ENCODE measurements at places on chromosomes 3 and 15.

GRCh38 chr3:127784865-127785710 is 37.2 kb downstream of the MGLL start:
- no peak for DNase-seq

GRCh38 chr15:65211482-65211982 is 259 bp upstream of the CILP start:
- no peak for DNase-seq

- DNase-seq: no peak
Measured at GRCh38 chr3:66370179-66370578, 130.6 kb downstream of the LRIG1 start.

GRCh38 chr15:48175126-48175525 is 3.0 kb downstream of the MYEF2 start:
- no peak for DNase-seq

- no peak for DNase-seq
Measured at GRCh38 chr3:167851171-167851570, 115.7 kb downstream of the SERPINI1 start.

- DNase-seq: no peak
Measured at GRCh38 chr3:11134794-11135193, 19.5 kb upstream of the HRH1 start.

DNA sequence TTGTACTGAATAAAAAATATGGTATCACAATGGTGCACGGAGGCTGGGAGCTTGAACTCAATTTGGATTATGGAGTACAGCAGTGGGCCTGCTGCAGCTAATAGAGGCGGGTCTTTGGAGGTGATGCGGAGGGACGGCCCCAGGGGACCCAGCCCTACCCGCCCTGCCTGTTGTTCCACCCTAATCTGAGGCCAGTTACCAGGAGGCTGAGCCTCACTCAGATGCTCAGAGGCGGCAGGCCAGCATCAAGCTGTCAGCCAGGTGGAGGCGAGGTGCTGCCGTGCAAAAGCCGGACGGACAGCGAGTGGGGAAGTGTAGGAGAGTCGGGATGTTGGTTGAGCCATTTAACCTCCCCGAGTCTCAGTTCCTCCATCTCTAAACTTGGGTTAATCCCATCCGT is 218.5 kb upstream of the RGMA start:
- DNase-seq: no peak

DNA sequence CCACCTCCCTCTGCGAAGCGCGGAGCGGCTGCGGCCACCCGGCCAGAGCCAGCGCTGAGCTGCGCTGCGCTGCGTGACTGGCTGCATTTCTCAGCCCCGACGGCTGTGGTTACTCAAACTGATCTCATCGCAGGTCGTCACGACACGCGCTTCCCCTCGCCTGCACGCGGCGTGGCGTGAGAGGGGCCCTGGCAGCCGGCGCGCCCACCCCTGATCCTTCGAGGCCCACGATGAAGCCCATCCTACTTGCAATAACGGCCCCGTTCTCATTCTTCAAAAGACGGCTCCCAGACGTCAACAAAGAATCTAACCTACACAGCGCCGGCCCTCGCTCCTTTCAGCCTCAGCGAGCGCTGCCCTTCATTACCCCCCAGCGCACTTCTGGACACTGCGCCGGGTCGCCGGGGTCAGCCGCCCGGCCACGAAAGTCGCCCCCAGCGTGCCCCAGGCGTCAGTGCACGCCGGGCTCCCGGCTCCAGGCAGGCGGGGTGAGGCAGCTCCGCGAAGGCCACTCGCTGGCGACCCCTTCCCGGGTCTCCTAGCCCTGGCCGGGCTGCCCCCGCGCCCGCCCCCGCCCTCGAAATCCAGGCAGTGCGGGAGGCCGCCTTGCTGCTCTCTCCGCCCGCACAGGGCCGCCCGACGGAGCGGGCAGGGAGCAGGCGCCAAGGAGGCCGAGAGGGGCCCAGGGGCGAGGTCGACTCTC is 9.9 kb upstream of the LEKR1 start:
- DNase-seq: peak; percentile 39

DNA sequence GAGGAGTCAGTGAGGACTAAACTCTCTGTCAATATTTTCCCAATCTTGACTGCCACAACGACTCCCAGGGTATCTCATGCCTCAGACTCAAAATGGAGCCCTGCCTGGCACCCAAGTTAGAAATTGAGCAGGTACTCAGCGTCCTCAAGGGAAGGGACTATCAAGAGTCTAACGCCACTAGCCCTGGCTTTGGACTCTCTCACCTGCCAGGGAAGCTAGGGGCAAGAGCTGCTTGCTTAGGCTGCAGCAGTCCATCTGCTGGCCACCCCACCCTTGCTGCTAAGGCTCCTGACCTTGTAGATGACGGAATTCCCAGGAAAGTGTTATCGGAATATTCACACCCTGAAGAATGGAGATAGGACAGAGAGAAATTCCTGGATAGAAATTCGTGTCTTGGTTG is 33.0 kb downstream of the ZIC4 start:
- DNase-seq: no peak

- DNase-seq: no peak
Measured at GRCh38 chr3:149495581-149496125, 21.2 kb downstream of the TM4SF4 start.

DNA sequence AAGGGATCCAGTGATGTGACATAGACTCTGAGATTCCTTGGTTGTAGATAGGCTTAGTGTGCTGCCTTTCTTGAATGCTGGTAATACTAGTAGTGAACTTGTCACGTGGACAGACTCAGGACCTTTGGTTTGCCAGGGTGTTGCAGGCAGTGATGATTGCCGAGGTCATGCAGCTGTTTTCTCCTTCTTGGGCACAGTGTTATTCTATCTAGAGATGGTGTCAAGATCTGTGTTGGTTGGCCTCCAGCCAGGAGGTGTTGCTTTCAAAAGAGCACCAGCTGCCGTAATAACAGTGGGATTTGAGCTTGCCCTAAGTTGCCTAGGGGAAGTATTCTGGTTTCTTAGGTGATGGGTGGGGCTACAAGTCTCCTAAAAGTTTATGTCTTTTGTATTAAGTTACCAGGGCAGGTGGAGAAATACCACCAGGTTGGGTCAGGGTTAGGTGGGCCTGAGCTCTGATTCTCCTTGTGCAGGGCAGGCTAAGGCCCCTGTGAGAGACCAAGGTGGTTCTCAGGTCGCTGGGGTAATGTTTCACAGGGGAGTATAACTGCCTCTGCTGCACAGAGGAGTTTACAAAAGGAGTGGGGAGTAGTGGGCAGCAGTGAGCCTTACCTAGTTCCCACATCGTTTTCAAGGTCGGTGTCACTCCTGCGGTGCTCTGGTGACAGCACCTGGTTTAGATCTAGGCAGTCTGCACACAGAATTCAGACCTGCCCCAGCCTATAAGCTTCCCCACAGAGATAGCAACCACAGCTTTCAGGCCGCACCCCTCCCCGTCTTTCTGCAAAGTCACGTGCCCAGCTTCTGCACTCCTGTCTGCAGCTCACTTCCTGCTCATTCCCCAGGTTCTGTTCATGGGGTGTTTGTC is 350.3 kb downstream of the DOCK3 start:
- peak; percentile 65 for DNase-seq

GRCh38 chr3:72855001-72855400 is 6.8 kb upstream of the SHQ1 start:
- DNase-seq: no peak

GRCh38 chr15:37425541-37425940 is 325.2 kb upstream of the MEIS2 start:
- DNase-seq: no peak

- DNase-seq: peak; percentile 25
Measured at GRCh38 chr3:124887177-124887931, at the start of gene ITGB5. Gene ITGB5, minus strand, starts transcription at chr3:124887365. Its CDS starts 365 bp downstream, at chr3:124887000.

GRCh38 chr15:97014001-97014400 is 683.5 kb downstream of the NR2F2 start:
- no peak for DNase-seq

DNA sequence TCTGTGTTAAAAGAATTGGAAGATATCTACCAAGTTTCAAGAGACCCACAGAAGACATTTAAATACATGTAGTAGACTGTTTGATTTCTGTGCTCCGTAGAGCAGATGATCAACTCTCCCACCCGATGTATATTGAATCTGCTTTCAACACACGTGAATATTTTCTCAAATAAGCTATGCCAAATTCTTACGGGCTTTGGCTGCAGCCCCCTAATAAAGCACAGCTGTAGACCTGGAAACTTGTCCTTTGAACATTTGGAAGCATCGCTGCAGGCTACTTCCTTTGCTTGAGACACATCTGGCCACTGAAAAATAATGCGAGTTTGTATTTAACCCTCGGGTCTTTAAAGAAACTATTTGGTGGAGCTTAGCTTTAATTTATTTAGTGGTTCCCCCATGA is 98.3 kb upstream of the SELENOK start:
- no peak for DNase-seq

DNA sequence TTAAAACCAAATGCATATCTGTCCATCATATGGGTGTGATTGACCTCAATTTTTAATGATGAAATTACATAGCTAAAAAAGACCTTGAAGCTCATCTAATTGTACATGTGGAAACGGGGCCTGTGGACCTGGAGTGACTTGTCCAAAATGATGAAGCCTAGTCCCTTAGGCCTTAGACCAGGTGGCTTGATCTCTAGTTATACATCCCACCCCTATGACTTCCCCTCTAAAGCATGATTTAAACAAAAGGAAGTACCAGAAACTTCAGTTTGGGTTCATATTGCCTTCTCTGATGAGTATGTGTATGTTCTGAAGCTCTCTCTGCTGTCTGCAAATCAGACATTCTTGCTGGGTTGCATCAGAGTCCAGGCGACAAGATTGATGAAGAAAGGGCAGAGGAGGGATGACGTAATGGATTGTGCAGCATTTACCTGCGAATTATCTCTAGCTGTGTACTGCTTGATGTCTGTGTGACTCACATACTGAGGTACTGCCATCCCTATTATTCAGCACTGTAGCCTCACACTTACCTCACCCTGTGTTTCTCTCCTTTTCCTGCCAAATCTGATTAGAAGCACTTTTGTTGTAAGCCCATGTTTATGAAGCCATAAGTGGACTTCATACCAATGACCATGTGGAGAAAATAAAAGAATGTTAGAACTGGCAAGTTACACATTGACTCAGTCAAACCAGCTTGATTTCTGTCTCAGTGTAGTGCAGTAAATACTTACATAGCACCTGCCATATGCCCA is 111.5 kb downstream of the FILIP1L start:
- DNase-seq: no peak

DNA sequence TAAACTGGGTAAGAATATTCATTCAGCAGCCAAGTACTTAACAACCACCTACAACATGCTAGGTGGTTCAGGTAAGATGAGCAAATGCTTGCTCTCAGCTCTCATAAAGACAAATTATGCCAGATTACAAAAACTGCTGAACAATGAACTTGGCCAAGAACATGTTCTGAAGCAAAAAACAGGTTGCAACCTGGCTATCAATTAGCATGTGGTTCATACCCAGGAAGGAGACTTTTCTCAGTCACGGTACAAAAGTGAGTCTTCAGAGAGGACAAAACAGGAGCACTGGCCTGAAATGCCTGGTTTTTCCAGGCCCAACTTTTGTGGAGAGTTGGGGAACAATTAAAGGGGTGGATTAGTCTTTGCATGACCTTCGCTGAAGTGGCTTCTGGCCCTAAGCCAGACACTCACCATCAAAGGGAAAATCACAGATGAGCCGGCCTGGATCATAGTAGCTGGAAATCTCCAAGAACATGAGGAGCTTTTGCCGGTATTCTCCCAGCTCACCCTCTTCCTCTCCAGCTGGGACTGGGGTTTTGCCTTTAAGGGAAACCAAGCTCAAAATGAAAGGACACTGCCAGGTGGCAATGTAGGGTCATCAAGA is 7.6 kb upstream of the PLA2G4F start:
- no peak for DNase-seq

DNA sequence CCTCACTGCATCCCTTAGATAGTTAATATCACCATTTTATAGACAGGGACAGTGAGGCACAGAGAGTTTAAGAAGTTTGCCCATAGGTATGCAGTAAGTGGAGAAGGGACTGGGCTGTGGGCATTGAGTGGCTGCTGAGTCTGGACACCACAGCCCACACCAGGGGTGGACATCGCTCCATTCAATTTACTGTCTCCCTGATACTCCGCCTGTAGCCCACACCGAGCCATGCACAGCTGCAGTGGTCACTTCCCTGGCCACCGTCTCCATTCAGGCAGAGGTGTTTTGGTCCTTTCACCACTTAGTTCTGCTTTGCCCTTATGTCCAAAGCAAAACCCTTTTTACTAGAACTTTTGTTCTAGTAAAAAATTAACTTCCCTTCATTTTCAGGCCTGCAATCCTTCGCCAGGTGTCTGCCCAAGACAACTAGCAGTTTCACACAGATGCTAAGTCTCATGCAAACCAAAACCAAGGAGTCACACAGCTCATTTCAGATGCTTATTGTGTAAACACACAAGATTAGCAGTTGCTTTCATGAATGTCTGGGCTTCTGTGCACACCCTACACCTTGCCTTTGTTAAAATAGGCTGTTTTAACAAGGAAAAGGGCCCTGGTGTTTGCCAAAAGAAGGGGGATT is 30.1 kb downstream of the ZNF35 start:
- no peak for DNase-seq

DNA sequence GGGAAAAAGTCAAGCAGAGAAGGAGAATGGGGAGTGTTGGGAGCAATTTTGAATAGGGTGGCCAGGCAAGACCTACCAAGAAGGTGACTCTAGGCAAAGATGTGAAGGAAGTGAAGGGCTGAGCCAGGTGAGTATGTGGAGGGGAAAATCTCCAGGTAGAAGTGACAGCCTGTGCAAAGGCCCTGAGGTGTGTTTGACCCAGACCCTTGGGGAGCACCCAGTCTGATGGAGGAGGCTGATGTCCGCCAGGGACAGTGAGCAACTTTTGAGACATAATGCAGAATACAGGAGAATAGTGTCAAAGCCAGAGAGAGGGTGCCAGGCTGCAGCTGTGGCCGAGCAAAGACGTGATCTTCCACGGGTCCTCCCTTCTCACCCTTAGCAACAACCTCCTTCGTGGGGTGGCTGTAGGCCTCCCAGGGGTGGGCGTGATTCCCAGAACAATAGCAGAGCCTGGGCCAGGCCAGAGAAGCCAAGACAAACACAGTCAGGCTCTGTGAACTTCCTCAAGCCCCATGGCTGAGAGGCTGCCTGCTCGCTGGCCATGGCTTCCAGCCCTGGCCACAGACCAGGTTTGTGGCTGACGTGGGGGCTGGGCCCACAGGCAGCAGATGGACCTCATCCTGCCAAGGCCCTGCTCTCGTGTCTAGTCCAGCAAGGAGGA is 58.1 kb downstream of the SLC6A6 start:
- DNase-seq: no peak

DNA sequence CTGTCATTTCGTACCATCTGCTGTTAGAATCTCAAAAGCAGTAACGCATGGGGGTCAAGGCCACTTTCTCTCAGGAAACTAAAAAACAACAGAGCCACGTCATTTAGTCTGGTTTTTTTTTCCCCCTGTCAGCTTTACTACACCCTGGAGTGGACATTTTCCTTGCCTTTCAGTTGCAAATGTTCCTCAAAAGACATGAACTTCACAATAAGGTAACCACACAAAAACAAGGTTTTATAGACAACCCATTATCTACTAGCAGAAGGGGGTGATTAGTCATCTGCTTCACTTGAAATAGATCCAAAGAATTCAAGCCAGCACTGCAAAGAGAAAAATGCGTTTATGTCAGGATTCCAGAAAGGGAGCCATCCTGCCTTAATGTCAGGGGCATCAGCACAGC is 171.8 kb upstream of the CDIN1 start:
- DNase-seq: no peak

All from stimulated activated CD4-positive, alpha-beta T cell treated with anti-CD3 and anti-CD28 coated beads, Interleukin-1b, Interleukin-23, amount 100 ng/mL, for 48 hours (primary cell).